ENCODE measurements at places on chromosomes 2 and 18.

GRCh38 chr18:10928772-10929373 lies 220.5 kb downstream of the PIEZO2 start:
- DNase-seq = no peak

- DNase-seq = no peak
These were observed 361.2 kb upstream of the GALNT5 start for GRCh38 chr2:156896294-156896693.

DNA sequence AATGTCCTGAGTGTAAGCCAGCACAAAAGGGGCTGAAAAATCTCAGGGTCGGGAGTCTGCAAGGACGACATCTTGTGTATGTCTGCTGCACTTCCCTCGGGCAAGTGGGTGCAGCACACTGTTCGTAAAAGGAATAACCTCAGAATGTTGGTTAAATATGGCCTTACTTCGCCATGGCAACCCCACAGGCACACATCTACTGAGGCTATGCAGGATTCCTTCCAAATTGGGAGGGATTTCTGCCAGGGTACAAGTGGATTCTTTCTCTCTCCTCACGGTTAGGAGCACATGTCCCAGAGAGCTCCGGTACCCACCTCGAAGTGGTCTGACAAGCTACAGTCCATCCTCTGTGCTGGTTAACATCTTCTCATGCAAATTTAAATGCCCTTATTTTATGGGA lies 277.7 kb upstream of the PXDN start:
- no peak for DNase-seq

DNA sequence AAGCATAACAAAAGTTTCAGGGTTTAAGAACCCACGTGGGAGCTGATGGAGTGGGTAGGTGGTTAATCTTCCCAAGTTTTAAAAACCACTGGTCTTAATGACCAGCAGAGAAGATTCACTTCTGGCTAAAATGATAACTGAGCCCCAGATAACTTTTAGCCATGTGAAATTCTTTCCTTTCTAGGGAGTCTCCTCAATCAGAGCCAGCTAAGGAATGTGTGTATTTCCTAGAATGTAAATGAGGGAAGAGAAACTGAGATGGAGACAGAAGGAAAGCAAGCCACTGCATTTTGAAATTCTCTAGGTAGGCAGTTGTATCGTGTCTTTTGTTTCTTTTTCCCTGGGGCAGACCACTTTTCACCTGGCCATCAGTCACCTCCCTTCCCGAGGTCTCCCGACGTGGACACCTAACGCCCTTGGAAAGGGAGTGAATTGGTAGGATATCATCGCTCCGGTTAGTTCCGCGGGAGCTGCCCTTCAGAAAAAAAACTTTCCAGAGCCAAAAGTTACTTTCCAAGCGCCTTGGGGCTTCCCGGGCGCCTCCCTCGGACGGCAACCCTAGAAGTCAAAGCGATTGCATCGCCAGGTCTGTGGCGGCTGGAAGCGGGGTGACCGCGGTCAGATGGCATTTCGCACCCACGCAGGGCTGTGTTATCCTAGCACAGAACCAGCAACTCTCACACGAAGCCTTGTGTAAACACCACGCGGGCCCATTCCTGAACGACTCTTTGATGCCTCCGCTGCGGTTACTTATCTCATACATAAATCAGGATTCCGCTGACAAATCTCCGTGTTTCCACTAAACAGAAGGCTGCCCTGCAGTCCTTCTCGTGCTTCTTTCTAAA lies 1.3 kb downstream of the COLEC12 start:
- no peak for DNase-seq

GRCh38 chr2:128644156-128644555 lies 325.5 kb upstream of the HS6ST1 start:
- no peak for DNase-seq

- DNase-seq = no peak
These were observed 56.9 kb downstream of the SMAD7 start for GRCh38 chr18:48893608-48894600.

DNA sequence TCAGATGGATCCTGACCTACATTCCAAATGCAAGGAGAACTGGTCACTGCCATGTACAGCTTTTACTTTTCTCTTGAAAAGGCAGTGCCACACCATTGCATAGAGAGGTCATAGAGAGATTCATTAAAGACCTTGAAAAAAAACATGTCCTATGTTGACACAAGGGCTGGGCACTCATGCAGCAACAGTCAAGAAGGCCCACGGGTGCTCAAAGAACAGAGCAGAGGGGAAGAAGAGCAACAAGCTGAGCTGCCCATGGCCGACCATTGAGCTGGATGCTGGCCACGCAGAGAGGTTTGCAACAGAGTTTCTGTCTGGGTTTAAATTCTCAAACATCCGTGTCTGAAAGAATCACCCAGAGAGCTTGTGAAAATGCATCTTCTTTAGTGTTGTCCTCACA lies 99.1 kb downstream of the ADD2 start:
- DNase-seq = no peak

GRCh38 chr2:33873076-33873605 lies 274.0 kb upstream of the FAM98A start:
- no peak for DNase-seq

GRCh38 chr2:36539631-36540030 lies 58.3 kb downstream of the FEZ2 start:
- DNase-seq = no peak

DNA sequence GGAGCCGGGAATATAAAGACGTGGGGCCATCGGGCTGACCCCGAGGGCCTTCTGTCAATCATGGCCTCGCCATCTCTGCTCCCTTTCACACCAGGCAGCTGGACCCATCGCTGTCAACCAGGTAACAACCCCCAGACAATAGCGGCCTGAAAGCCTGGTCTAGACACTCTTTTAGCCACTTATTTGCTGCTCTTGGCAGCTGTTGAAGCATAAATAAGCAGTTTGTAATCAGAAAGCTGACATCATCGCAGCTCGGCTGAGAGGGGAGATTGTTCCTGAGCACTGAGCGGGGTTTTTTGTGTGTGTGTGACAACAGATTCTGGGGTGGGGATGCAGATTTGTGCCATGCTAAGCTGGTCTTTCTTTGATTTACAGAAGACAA lies 423.6 kb upstream of the POU3F3 start:
- DNase-seq = no peak

DNA sequence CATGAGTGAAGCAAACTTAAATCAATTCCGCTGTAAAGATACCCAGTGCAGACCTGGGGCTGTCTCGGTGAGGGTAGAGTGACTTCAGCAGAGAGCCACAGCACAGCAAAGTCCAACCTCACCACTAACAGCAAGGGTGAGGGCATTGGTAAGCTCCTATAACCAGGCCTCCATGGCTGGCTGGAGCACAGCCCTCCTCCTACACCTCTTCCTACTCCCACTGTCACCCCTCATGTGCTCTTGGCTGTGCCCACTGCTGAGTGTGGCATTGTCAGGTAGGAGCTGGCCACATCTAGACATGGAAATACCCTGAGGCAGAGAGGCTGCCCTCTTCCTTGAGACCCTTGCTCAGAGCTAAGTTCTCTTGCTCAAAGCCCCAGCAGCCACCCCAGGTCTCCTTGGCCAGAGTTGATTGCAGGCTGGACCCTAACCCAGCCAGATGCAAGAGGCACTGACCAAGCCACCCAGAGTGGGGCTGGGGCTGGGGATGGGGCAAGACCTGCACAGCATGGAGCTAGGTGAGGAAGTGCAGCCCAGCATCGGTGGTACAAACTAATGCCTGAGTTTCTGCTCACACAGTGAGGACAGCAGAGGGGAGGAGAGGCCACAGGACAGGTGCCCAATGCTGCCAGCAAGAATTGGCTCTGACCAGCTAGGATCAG lies 77.6 kb upstream of the RAB6C start:
- no peak for DNase-seq

DNA sequence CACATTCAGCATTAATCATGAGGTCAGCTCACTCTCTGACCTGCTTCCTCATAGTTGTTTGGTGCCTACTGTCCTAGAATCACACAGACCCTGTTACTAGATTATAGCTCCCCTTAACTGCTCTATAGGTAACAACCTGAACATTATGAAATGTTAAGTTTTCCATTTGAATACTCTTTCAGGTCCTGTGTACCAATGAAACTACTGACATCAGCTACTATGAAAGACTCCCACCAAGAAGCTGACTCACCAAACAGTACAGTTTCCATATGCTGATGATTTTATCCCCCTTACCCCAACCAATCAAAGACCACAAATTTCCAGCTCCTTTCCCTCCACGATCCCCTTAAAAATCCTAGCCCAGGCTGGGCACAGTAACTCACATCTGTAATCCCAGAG lies 56.3 kb downstream of the SRBD1 start:
- no peak for DNase-seq

- DNase-seq = no peak
These were observed 80.0 kb downstream of the CHN1 start for GRCh38 chr2:174925046-174925784.

DNA sequence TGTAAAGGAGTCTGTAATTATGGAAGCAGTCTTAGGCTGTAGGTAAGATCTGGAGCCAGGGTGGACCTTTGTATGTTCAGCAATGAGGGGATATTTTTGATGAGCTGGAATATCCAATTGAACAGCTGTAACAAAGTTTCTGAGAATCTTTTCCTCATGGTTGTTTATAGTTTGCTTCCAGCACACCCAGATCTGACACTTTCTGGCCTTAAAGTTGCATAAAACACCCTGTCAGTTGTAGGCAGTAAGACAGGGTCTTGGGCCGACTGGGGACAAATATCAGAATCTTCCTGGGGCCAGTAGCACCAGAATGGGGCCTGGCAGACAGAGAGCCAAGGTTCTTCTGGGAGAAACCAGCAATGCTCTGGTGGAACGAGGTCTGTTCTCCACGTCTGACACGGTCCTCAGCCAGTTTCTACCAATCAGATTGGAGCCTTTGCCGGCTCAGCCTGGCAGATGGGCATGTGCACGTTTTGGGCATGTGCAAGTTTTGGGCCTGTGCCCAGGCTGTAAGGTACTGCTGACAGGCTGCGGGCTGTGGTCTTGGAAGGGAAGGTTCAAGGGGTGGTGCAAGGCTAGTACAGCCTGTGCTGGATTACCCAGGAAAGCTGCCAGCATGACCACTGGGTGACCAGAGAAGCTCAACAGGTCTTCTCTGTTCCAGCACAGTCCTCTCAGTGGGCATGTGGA lies 89.8 kb downstream of the PRKCE start:
- no peak for DNase-seq

GRCh38 chr2:203104273-203104672 lies 89.6 kb downstream of the NBEAL1 start:
- DNase-seq = no peak

DNA sequence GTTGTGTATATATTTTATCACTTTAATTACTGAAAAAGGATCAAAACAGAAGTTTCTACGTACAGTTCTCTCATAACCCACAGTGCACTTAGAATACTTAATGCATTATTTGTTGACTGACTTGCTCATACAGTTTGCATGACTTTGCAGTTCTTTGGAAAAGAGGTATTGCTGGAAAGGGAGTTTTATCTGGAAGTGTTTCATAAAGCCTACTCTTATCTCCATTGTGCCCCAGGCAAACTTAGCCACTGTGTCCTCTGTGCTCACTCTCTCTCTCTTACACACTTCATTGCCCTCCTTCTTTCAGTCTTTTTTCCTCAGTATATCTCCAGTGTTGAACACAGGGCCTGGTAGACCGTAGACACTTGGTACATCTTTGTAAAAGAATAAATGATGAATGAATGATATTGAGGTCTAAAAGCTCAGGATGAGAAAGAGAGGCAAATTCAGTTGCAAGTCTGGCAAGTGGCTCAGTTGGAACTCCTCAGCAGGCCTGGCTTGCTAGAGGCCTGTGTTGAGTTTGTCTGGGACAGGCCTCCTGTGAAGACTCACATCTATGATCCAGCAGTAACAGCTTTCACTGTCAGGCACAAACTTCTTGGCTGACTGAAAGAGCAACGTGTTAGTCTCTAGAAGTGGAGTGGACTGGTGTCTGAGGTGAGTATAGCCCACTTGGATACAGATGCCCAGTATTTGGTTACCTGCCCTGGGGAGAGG lies 56.1 kb downstream of the SETBP1 start:
- no peak for DNase-seq

- DNase-seq = no peak
These were observed 13.8 kb upstream of the DIS3L2 start for GRCh38 chr2:231947694-231948093.

DNA sequence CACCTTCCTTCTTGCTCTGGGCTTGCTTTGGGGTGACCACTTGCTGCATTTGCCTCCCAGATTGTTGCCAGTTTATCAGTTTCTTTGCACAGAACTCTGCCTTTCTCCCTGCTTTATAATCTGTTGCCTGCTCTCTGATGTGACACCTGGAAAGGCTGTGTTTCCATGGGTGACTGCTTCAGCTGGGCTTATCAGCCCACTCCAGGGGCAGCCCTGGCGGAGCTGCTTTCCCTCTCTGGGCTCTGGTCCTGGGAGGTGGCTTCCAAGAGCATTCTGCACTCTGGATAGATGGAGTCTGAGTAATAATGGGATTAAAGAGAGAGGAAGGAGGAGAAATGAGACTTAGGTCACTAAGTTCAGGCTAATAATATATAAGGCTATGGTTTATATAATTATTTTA lies 352.7 kb downstream of the TSN start:
- DNase-seq = no peak

Data from GOT3 (cell line).